A549 treated with Mapracorat at 1 μM for 4 hours (cell line): ENCODE measurements at places on chromosomes 6 and 20. TPM values are rescaled to one million over a fixed set of nuclear protein-coding genes. Genes with fewer than 3 reads are reported as not detected.

ANGPT4 gene
- 0.03 to 0.05 TPM (median 0.03 TPM) in 3 of 5 replicates, not detected in the others for total RNA-seq

CRIP3 gene
- total RNA-seq: 0.39 to 0.51 TPM (median 0.43 TPM) in 5 replicates

SLC29A1 gene
- total RNA-seq: 42.3 to 53.9 TPM (median 51.8 TPM) in 5 replicates

TAAR2 gene
- total RNA-seq: not detected in 5 replicates

L3MBTL3 gene
- 2.0 to 3.3 TPM (median 3.1 TPM) in 5 replicates for total RNA-seq

GPX6 gene
- not detected in 5 replicates for total RNA-seq

KCNK17 gene
- total RNA-seq: not detected in 5 replicates

TSPO2 gene
- not detected in 5 replicates for total RNA-seq

KCNG1 gene
- total RNA-seq: 20.9 to 32.3 TPM (median 24.0 TPM) in 5 replicates

PTCRA gene
- total RNA-seq: not detected in 5 replicates
